ENCODE measurements at places on chromosomes 16 and 17.
A peak's percentile ranks its signal among the peaks of the same experiment; 100 is the strongest.

DNA sequence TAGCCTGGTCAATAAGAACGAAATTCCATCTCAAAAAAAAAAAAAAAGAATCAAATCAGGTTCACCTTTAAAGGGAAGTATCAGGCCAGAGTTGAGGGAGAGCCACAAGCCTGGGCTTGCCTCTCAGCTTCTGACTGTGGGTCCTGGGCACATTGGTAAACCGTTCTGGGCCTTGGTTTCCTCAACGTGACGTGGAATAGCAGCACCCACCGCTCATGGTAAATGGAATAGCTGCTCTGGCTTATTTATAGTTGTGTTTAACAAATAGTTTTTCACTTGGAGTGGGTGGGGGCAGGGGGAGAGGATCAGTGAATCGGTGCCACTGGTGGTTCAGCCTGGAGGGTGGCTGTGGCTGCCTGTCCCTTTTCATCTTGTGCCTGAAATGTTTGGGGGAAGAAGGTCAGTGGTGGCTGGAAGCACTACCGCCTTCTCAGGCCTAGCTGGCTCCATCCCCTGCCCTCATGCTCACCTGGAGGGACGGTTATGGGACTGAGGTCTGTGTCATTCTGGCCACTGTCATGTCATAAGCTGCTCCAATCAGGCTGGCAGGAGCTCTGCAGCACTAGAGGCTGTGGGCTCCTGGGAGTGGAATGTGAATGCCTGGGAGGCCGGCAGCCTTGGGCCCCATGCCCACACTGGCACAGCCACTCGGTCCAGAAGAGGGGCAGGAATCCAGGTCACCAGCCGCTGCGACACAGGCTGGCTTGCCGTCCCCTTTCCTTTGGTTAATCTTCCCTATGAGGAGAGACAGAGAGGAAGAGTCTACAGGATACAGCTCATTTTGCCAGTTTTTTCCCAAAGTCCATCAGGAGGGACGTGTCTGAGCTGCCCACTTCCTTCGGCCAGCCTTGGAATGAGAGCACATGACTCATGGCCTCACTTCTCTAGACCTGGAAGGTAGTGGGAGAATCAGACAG is 27.0 kb downstream of the CCR7 start:
- no peak for DNase-seq

- DNase-seq: no peak
Measured at GRCh38 chr17:66135219-66135618, 56.7 kb downstream of the CEP112 start.

DNA sequence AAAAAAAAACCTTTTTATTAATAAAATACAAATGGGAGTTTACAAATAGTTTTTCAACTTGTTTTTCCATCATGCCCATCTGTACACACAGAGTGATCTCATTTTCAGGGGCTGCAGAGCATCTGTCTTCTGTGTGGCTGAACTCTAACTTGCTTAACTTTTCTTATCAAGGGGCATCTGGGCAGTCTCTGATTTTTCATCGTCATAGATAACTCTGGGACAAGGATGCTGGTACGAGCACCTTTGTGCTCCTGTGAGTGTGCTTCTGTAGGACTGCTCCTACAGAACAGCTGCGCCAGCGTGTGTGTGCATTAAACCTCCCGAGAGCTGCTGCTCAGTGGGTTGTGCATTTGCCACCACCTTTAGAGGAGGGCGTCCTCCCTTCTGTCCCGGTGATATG is 34.6 kb upstream of the TAC4 start:
- DNase-seq: no peak

DNA sequence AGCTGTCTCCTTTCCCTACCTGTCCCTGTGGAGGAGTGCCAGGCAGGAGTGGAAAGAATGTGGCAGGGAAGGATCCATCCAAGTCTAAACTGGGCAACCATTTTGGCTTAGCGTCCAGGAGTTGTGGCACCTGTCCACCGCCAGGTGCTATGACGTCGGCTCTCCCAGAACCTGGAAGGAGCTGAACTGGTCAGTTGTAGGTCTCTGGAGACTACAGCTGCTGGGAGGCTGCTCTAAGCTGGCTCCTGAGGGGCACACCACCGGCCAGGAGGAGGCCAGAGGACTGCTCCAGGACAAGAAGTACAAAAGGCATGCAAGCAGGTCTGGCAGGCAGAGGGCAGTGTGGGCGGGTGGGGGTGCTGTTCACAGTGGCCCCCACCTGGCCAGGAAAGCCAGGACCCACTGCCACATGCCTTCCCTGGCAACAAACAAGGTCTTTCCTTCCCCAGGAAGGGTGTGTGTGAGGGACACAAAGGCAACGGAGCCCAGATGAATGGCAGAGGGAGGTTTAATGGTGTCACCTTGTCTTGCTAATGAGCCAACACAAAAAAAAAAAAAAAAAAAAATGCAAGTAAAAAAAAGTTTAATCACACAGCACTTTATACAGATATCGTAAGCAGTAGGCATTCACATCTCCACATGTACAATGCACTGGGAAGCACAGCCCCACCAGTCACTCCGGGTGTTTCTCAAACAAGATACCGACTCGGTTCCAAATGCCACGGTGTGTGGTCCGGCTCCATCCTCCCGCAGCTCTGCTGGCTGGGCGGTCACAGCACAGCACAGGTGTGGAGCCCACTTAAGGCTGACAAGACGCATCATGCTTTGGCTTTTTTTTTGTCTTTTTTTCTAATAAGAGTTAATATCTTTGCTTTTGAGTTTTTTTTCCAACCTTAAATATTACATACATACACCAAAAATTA is 4.8 kb downstream of the SPHK1 start:
- DNase-seq: no peak

DNA sequence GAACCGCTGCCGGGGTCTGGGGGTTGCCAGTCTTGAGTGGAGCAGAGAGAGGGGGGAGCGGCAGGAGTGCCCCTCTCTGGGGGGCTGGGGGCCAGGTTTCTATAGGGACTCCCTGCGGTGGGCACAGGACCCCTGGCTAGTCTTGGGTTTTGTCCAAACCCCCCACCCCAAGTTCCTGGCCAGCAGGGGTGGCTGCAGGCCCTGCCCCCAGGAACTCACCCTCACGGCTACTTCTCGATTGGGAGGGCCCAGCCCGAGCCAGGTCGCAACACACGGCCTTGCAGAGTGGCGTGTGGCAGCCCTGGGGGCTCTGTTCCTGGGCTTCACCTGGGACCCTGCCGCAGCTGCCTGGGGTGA is 601 bp downstream of the CDH15 start:
- DNase-seq: no peak

DNA sequence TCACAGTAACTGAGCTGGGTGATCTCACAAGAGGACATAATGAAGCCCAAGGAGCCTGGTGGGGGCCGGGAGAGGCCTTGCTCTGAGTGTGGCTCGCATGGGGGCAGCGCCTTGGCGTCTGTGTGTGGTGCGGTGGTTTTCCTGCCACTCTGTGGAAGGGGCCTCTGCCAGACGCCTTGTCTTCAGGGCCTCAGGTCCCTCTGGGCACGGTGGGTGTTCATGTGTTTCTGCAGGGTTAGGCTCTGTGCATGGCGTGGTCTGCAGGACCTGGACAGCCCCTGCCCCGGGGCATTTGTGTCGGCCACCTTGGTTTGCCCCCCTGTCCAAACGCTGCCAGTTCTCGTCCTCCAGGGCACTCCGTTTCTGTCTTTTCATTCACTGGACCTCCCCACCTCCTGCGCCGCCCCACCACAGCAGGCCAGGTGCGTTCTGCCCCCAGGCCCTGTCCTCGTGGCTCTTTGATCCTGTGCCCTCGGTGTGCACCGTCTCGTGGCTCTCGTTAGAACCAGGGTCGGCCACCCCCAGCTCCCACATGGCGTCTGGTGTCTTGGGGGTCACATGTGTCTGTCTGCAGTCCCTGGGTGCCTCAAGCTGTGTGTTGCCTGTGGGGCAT is 43.7 kb upstream of the ZNF750 start:
- DNase-seq: no peak

- DNase-seq: no peak
Measured at GRCh38 chr17:10610884-10611283, 46.2 kb downstream of the MYH3 start.

DNA sequence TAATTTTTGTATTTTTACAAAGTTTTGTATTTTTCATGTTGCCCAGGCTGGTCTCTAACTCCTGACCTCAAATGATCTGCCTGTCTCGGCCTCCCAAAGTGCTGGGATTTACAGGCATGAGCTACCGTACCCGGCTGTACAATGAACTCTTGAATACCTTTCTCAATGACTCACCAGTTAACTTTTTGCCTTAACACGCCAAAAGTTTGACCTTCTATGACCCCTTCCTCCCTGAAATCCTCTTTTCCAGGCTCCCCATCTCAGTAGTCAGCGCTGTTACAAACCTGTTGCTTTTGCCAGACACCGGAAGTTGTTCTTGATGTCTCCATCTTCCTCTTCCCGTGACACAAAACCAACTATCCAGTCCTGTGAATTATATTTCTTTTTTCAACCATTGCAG is 158.1 kb upstream of the ASIC2 start:
- no peak for DNase-seq

- no peak for DNase-seq
Measured at GRCh38 chr16:87706278-87707000, 59.3 kb downstream of the KLHDC4 start.

- no peak for DNase-seq
Measured at GRCh38 chr16:78768226-78768625, 668.8 kb downstream of the WWOX start.

GRCh38 chr16:52312716-52313115 is 234.2 kb downstream of the TOX3 start:
- no peak for DNase-seq

DNA sequence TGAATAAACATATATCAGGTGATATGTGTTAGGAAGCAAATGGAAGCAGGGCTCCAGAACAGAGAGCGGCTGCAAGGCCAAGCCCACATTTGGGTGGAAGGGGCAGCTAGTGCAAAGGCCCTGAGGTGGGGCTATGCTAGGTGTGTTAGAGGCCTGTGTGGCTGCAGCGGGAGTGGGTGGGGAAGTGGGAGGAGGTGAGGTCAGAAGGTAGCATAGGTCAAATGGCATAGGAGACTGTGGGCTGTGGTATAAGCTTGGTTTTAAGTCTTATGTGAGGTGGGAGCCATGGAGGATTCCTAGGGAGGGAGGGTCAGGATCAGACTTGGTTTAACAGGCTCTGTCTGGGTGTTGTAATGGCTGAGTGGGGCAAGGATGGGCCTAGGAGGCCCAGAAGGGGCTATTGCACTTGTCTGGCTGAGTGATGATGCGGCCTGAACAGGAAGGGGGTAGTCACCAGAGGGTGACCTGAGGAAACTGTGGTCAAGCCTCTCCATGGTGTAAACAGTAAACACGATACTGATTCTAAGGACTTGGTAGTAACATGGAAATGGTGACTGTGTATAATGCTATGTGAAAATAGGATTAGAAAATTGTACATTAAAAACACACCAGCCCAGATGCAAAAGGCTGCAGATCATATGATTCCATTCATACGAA is 31.1 kb downstream of the RAI1 start:
- DNase-seq: no peak

DNA sequence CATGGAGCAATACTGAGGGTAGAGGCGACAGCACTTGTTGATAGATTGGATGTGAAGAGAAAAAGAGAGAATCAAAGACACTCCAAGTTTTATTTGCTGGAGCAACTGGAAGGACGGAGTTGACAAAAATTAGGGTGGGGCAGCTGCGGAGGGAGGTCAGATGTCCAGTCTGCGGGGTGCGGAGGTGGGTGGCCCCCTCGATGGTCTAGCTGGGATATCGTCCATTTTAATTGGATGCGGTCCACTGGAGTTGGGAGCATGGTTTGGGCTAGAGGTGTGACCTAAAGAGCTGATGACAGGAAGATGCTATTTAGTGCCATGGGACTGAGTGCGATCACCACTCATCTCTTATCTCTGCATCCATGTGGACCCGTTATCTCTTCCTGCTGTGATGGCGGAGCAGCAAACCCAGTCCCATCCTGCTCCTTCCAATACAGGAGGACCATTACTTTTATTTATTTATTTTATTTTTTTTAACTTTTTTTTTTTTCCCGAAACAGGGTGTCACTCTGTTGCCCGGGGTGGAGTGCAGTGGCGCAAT is 48.3 kb upstream of the CBX4 start:
- DNase-seq: no peak

DNA sequence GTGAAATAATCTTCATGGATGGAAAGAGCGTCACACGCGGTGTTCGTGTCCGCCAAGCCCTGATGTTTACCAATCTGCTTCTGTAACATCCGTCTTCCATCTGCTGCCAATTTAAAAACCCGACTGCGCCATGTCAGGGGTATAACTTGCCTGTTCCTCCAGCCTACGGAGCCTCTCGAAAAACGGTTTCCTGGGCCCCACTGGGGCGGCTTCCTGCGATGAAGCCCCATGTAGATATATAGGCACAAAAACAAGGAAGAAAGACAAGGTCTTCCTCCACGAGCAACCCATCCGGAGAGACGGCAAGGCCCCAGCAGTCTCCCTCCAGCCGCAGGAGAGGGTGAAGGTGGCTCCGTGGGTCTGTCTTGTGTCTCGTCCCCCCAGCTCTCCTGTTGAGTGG is at the start of gene PTX4:
TSS of gene PTX4 (minus strand) at position 326 of the 400 bp plus-strand sequence. CDS start at position 291, 35 bp downstream.
- DNase-seq: no peak

- no peak for DNase-seq
Measured at GRCh38 chr16:19474617-19475016, 47.3 kb downstream of the GDE1 start.

DNA sequence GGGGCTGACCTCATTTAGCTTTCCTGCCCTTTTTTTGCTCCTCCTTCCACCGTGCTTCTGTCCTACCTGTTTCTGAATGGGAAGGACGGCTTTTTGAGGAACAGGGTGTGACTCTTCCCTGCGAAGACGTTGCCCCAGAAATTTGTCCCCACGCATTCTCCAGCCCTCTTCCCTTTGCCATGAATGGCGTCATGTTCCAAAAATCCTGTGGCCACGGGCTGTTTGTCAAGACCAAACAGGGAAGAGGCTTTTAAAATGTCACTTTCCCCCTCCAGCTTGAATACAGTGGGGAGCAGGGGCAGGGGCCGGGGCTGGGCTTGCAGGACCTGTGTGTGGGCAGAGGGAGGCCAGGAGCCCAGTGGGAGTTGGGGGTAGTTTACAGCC is 13.9 kb downstream of the MPRIP start:
- no peak for DNase-seq

DNA sequence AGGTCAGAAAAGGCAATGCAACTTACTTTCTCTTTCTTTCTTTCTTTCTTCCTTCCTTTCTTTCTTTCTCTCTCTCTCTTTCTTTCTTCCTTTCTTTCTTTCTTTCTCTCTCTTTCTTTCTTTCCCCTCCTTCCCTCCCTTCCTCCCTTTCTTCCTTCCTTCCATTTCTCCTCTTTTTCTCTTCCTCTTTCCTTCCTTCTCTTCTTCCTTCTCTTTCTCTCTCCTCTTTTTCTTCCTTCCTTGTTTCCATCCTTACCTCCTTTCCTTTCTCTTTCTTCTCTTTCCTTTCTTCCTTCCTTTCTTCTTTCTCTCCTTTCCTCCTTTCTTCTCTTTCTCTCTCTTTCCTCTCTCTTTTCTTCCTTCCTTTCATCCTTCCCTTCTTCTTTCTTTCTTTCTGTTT is 819.8 kb upstream of the SOX9 start:
- no peak for DNase-seq

DNA sequence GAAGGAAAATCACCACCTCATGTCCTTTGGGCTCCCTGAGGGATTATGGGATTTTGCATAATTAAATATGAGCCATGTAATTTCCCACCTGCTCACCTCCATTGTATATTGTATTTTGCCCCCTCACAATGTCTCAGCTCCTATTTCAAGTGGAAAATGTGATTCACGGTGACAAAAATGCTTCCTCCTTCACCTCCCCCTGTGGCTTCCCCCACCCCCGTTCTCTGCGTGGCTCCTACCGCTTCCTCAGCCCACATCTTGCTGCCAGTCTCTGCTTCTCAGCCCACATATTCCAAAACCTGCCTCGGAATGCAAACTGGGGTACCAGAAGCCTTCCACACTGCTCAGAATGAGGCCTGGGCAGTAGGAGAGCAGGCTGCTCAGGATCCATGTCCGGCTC is 394.5 kb upstream of the C16orf82 start:
- peak; percentile 35 for DNase-seq
